PC-3 (cell line): ENCODE measurements at places on chromosomes 3 and 15.
A peak's percentile ranks its signal among the peaks of the same experiment; 100 is the strongest.

- peak; percentile 24 for DNase-seq
Observed at GRCh38 chr3:436053-436452, 239.5 kb downstream of the CHL1 start.

DNA sequence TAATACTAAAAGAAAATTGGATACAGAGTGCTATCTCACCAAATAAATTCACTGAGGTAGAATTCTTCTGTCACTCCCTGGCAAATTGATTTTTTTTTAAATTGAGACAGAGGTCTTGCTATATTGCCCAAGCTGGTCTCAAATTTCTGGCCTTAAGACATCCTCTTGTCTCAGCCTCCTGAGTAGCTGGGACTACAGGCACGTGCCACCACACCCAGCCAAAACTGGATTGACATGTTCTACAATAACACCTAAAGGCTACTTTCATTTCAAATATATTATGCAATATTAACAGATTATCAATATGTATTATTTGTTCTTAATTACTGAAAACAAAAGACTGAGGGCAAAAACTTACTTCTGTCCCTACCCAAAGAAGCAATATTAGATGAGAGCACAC lies 36.7 kb downstream of the TFDP2 start:
- no peak for DNase-seq

- no peak for DNase-seq
Observed at GRCh38 chr3:164401923-164402322, 676.4 kb downstream of the SI start.

GRCh38 chr3:43001094-43001553 lies 22.0 kb downstream of the GASK1A start:
- peak; percentile 11 for DNase-seq

- DNase-seq = no peak
Observed at GRCh38 chr3:14803981-14804834, 14.6 kb upstream of the FGD5 start.

DNA sequence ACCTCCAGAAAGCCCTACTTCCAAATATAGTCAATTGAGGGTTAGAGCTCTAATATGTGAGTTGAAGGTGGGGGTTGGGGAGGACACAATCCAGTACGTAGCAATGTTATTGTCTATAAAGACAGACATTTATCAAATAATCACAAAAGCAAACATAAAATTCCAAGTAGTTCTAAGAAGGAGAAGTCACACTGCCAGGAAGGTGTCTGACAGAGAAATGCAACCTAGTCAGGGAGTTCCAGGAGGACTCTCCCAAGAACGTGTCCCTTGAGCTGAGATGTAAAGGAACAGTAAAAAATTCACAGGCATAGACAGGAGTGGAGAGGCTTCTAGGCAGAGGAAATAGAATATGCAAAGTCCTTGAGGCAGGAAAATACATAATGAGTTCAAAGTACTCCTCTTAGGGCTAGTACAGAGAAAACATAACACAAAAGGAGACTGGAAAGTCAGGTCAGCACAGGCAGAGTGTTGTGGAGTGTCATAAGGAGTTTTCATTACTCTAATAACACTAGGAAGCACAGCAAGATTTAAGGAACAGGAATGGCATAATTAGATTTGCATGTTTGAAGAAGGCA lies 277.6 kb upstream of the STT3B start:
- no peak for DNase-seq

GRCh38 chr3:114899186-114899931 lies 247.7 kb downstream of the ZBTB20 start:
- no peak for DNase-seq

DNA sequence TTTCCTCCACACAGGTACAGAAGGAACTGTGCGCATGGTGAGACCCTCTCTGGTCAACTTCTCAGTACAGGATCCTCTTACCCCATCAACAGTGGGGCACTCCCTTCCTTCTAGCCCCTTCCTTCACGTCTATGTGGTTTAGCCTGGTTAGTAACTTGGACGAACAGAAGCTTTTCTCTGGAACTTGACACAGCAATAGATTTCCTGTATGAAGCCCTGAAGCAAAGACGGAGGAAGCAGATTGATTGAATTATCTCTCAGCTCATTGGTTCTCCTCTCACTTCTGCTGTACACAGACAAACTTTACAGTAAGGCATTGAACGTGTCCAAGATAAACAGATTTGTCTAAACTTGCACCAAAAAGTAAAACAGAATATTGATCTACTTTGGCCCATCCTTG lies at the start of gene CD200R1:
Gene CD200R1 (minus strand): TSS at position 210 of the 400 bp plus-strand sequence. CDS start 246 bp downstream, outside the sequence.
- no peak for DNase-seq

DNA sequence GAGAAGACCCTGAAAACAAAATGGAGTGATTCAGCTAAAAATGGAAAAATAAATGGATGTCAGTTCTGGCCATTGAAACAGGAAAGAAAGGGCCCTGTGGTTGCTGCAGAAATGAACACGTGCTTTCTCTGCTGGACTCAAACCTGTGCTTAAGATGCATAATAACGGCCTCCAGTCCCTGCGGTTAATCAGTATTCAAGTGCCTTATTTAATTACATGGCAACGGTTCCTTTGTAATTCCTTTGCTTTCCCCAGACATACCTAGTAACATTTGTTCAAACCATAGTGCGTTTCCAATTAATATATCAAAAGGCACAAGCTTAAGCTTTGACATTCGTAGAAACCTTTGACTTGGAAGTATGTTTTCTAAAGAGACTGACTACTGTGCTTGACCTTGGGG lies 428.3 kb downstream of the GABRG3 start:
- DNase-seq = no peak

GRCh38 chr15:76815421-76815820 lies 89.7 kb downstream of the SCAPER start:
- DNase-seq = no peak

DNA sequence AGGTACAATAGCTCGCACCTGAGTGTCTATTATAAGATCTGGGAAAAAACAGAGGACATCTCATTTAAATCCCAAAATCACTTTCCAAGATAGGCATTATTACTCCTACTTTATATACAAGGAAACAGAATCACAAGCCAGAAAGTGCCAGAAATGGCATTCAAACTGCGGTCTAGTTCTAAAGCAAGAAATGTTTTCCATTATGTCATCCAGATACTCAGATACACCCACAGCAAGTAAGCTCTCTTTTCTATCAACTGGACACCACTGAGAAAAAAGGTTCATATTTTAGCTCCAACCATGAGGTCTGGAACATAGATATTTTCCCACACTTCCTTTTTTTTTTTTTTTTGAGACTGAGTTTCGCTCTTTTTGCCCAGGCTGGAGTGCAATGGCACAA lies 8.1 kb downstream of the SLC33A1 start:
- no peak for DNase-seq

GRCh38 chr15:39695793-39696192 lies 86.8 kb downstream of the FSIP1 start:
- DNase-seq = no peak

DNA sequence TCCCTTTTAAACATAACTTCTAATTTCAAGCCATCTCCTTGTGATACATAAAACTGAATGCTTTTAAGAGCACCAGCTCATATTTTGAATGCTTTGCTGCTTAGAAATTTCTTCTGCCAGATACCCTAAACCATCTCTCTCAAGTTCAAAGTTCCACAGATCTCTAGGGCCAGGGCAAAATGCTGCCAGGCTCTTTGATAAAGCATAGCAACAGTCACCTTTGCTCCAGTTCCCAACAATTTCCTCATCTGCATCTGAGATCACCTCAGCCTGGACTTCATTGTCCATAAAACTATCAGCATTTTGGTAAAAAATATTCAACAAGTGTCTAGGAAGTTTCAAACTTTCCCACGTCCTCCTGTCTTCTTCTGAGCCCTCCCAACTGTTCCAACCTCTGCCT lies 17.5 kb downstream of the OSTN start:
- DNase-seq = no peak

GRCh38 chr15:81809543-81809942 lies 236.3 kb downstream of the MEX3B start:
- peak; percentile 15 for DNase-seq

DNA sequence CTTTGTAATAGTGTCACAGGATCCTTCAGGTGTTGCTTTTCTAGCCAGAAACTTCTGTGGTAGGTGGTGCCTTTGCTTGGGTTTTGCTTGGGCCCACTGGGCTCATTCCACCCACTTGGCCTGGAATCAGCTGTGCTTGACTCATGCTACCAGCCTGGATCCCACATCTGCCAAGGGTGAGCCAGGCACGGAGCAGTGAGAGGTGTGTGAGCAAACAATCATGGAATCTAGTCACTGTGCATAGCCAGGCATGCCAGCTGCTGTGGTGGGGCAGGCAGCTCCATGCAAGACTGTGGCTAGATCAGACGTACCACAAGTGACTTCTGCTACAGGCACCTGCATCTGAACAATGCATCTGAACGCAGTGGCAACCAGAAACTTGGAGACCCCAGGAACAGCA lies 275.9 kb downstream of the UBE2E2 start:
- DNase-seq = peak; percentile 22

- no peak for DNase-seq
Observed at GRCh38 chr3:144415492-144415891, 443.9 kb downstream of the DIPK2A start.

GRCh38 chr3:100781301-100781700 lies 72.0 kb downstream of the TFG start:
- peak; percentile 64 for DNase-seq

GRCh38 chr3:58617338-58617761 lies 40.2 kb upstream of the FAM107A start:
- no peak for DNase-seq

DNA sequence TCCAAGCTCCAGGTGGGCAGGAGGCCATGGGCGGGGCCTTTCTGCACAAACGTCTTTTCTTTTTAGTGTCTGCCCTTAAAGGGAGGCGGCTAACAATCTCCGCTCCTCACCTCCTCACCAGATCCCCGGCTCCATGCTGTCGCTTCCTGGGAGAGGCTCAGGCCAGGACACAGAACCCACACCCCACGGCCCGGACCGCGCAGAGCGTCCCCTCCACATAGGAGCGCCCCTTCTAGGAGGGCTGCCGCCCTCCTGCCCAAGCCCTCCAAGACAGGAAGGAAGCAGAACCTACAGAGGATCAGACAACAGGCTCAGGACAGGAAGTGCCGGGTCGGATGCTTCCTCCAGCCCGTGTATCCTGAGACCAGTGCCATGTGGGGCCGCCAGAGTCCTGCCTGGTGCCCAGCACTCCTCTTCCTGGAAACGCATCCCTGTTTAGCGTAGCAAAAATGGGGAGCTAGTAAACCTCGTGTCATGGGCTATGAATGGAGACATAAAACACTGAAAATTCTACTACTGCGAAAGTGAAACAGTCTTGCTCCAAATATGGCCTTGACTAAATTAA lies 83.2 kb upstream of the ATP10A start:
- DNase-seq = no peak

- DNase-seq = no peak
Observed at GRCh38 chr15:53830707-53831386, 71.4 kb upstream of the WDR72 start.

- DNase-seq = no peak
Observed at GRCh38 chr3:72630969-72631344, 217.3 kb downstream of the SHQ1 start.

GRCh38 chr3:36418296-36418695 lies 38.0 kb downstream of the STAC start:
- peak; percentile 48 for DNase-seq

DNA sequence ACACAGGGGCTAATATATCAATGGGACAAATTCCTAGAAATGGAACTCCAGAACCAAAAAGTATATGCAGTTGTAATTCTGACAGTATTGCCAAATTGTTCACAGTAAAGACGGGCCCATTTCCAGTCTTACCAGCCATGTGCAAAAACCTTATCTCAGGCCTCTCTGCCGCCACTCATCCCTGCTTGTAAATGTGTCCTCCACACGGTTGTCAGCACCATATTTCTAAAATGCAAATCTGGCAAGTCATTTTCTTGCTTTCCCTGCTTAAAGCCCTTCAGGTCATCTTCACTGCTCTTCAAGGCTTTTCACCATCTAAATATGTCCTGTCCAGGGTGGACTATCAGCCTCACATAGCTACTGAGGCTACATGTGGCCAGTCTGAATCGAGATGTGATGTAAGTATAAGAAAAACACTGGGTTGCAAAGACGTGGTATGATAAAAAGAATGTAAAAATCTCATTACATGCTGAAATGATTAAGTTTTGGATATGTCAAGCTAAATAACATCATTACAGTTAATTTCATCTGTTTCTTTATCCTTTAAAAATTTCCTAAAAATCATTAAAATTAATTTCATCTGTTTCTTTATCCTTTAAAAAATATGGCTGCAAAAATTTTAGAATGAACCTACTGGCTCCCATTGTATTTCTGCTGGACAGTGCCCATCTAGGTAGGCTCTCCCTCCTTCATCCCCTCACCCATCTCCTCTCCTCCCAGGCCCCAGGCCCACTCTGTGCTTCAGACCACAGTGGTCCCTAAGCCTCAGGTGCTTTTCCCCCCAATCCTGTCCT lies 980 bp downstream of the PARP9 start:
- no peak for DNase-seq

- DNase-seq = no peak
Observed at GRCh38 chr3:28935146-28935545, 345.7 kb upstream of the RBMS3 start.

GRCh38 chr15:73715417-73715816 lies 31.2 kb downstream of the CD276 start:
- DNase-seq = no peak

DNA sequence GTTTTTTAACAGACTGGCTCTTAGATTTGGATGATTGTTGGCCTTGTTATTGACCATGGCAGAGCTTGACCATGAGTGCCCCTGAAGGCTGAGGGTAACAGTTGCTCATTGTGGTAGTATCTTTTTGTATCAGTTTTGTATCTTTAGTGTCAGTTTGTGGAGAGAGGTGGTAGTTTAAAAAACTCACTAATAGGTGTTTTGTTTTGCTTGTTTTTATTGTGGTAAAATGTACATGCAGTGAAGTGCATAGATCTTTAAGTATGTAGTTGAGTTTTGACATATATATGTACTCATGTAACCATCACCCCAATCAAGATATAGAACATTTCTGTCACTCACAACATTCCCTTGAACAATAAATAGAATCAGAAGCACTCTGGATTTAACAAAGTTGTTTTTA lies 9.8 kb downstream of the GMPS start:
- DNase-seq = no peak

- no peak for DNase-seq
Observed at GRCh38 chr3:1798711-1799405, 299.8 kb upstream of the CNTN4 start.

DNA sequence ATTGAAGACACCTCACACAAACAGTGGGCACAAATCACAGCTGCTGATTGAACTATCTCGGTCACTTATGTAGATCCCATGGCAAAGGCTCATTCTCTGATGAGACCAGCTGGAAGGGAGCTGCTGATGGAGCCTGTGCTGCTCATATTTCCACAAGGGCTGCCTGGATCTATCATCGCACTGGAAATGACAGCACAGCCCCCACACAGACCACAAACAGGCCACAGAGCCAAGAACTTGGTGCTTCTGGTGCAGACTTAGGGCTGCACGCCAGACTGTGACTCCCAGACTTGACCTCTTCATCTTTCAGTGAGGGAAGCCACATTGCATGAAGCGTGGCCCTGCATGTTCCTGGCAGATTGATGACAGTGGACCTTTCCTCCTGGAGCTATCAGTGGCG lies 197.6 kb downstream of the MINAR1 start:
- no peak for DNase-seq

GRCh38 chr3:189338366-189338765 lies 166.6 kb downstream of the TPRG1 start:
- DNase-seq = no peak

- DNase-seq = no peak
Observed at GRCh38 chr3:56720849-56721248, 37.8 kb upstream of the TASOR start.

GRCh38 chr3:6862880-6863195 lies 1.9 kb downstream of the GRM7 start:
- DNase-seq = no peak
